ENCODE measurements at places on chromosomes 2 and 18.

DNA sequence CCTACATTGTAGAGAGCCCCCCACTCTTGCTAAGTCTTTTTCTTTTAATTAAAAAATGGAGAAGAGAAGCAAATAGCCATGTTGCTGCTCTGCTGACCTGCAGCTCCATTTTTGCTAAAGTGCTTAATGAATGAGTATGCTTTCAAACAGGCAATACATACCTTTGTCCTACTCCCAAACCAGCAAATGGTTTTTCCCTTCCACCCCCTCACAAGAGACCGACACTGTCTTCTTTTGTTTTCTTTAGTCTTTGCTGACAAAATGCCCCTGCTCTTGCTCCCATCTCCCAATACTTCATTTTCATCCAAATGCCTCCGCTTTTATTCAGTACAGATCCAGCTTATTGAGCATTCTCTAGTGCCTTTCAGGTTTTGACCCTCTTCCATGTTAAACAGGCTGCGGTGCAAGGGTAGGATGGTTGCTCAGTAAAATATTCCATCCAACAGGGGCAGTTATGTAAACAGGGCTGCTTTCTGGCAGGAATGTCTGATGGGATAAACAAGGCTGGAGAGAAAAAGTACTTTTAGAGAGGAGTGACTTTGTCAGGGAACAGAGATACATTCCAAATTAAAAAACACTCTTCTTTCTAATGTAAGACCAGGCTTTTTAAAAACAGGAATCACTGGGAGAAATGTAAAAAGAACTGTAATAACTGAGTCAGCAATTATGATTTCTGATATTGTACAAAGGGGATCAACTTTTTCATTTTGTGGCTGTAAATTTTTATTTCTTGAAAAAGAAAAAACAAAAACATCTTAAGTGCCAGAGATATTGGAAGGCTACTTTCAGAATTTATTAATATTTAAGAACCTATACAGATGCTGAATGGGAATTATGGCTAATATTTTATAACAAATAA lies 136.8 kb downstream of the MEP1B start:
- no peak for DNase-seq

DNA sequence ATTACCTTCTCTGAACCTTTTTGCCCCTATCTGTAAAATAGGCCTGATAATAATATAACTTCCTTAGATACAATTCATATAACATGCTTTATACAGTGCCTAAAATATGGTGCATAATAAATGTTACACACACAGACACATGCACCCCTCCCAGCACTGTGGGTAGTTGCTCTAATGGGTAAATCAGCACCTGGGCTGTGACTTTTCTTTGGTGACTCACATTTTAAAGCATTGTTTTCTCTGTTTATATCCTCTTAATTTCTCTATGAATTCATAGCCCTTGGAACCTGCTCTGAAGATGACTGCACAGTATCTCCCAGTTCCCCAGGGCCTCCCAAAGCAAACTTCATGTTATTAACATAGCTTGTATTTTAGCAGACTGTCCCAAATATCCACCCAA lies 248.2 kb upstream of the TNP1 start:
- DNase-seq: no peak

DNA sequence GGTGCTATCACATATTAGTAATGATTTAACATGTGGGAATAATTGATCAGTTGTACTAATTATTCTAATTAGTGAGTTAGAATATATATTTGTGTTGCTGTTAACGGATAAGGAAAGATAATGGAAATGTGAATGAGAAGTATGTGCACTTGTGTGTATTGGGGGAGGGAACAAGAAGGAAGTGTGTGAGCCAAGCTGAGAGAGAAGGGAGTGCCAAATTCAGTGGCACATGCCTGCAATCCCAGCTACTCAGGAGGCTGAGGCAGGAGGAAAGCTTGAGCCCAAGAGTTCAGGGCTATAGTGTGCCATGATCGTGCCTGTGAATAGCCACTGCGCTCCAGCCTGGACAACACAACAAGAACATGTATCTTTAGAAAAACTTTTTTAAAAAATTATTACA lies 9.3 kb downstream of the BARD1 start:
- DNase-seq: no peak

DNA sequence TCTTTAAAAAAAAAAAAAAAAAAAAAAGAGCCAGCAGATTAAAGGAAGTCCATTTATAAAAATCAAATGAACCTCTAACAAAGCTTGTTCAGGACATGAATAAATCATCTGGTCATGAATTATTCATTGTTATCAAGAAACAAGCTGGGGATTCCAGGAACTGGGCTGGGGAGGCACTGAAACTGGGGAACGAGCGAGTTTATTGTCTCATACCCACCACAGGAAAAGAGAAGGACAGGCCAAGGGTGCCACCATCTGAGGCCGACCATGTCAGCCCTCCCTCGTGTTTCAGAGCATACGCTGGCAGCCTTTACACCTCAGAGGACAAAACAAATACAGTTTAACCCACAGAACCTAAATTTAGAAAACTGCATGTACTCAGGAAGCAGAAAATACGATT lies 164.2 kb downstream of the VWC2L start:
- DNase-seq: no peak

GRCh38 chr2:204931562-204931961 lies 386.3 kb downstream of the PARD3B start:
- DNase-seq: no peak

DNA sequence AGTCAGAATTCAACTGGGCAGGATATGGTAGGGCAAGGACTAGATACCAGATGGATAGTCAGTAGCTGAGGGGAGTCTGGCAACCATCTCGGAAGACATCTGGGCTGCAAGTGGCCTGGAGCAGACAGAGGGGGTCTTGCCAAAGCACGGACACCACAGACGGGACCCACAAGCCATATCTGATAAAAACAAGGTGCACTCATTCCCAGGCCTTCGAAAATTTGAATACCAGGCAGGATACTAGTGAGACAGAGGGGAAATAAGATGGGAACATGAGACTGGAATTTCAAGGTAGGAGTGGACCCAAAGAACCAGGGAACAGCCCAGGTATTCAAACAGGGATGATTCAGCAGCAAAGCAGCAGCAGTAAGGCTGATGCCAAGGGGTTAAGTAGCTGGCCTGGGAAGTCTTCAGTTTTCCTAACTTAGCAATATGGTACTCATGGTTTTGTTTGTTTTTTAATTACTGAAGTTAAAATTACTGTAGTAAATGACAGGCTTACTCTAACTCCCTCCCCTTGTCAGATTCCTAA lies 144.9 kb upstream of the NCKAP5 start:
- DNase-seq: no peak

GRCh38 chr2:9474361-9475057 lies at the start of gene IAH1:
Gene IAH1, plus strand, starts transcription at chr2:9474551. Its CDS starts 16 bp downstream, at chr2:9474567.
- DNase-seq: peak; percentile 83

- no peak for DNase-seq
Measured at GRCh38 chr2:134873152-134873551, 34.7 kb downstream of the ACMSD start.

GRCh38 chr2:124343827-124344498 lies 318.9 kb downstream of the CNTNAP5 start:
- DNase-seq: no peak

- DNase-seq: no peak
Measured at GRCh38 chr2:147236601-147237000, 608.2 kb upstream of the ACVR2A start.

- DNase-seq: no peak
Measured at GRCh38 chr2:121450301-121450700, 80.4 kb upstream of the RNU4ATAC start.

GRCh38 chr2:75431276-75431675 lies 129.5 kb downstream of the EVA1A start:
- DNase-seq: no peak

DNA sequence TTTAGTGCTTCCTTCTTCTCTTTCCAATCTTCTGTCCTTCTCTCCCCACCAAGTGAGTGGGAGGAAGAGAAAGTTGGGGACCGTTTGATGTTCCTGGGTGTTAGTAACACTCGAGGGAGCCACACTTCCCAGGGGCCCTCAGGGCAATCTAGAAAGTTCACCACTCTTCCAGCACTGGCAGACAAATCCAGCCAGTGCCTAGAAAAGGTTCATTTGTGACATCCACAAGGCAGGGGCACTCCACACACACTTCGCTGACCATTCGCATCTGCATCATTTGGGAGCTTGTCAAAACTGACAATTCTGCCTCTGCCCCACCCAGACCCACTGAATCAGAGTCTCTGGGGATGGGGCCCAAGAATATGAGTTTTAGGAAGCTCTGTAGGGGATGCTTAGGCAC lies 86.8 kb upstream of the ST3GAL5 start:
- no peak for DNase-seq

- no peak for DNase-seq
Measured at GRCh38 chr2:172931256-172931894, 144.3 kb upstream of the MAP3K20 start.

DNA sequence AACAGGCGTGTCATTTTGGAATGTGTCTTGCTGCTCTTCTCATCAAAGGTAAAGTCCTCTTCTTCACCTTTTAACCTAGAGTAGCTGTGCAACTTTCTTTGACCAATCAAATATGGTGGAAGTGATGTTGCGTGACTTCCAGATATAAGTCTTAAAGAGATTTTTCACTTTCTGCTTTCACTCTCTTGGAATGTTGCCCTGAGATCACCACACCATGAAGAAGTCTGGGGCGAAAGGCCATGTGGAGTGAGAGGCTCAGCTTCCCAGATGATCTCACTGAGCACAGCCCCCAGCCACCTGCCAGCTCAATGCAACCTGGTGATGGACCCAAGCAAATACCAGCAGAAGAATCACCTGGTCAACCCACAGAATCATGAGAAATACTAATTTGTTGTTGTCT lies 7.1 kb upstream of the GALNT3 start:
- no peak for DNase-seq

- no peak for DNase-seq
Measured at GRCh38 chr18:43108882-43109281, 6.6 kb downstream of the RIT2 start.

DNA sequence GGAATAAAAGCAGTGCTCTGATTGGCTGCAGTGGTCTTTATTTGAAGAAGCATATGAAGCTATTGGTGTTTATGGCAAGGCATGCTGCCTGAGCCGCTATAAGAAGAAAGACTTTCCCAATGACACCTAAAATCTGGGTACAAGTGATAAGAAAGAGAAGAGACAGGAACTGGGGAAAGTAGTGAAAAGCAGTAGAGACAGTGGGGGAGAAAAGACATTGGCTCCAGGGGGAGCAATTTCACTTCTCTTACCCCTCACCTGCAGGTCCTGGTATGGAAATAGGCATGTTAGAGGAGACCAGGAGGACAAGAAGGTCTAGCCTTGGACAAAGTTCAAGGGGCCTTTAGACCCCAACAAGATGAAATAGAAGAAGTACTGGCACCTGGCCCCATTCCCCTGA lies 47.1 kb downstream of the PLCL1 start:
- no peak for DNase-seq

DNA sequence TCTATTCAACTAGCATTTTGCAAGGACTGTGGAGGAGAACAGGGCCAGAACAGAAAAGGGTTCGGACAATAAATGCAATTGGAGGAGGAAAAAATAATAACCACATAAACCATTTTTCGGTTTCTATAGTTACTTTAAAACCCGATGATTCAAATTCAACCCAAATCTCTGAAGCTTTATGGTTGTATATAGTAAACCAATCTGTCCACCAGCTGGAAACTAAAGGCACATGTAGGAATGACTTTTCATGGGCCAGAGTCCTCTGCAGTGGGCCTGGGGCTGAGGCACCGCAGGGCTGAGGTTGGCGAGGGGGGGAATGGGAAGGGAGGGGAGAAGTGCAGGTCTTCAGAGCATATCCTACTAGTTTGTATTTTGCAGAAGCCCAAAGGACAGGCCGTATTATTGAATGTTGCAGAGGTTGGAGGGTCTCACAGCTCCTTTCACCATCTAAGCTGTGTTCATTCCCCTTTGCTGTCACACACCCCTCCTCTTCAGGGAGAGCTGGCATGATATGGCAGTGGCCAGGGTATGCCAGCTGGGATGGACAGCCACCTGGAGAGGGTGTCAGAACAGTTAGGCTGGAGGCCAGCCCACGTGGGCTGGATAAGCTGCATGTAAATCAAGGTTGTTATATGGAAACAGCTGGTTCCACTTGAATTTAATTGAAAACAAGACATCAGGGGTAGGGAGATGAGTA lies 267.1 kb downstream of the PRKCE start:
- no peak for DNase-seq

DNA sequence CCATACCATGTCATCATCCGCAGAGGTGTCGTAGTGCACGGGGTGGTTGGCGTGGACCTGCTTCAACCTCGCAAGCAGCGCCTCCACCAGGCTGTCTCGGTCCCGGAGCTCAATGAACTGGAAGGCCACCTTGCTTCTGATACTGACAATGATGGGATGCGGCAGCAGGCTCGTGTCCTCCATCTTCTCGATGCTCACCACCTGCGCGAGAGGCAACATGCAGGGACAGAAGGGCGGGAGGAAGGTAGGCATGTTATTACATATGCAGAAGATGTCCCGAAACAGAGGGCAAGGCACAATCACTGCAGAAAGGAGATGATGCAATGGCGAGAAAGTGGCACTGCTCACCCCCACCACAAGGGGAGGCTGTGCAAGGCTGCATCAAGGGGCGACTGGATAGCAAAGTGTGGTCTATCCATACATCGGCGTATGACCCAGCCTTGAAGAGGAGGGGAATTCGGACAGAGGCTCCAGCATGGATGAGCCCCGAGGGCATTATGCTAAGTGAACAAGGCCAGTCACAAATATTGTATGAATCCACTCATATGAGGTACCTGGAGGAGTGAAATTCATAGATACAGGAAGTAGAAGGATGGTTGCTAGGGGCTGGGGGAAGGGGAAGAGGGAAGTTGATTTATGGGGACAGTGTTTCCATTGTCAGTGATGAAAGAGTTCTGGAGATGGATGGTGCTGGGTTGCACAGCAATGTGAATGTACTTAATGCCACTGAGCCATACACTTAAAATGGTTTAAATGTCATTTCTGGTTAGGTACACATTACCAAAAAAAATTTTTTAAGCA lies 36.6 kb downstream of the RPL31 start:
- DNase-seq: no peak

- DNase-seq: no peak
Measured at GRCh38 chr2:45637440-45637839, 14.0 kb upstream of the PRKCE start.

GRCh38 chr2:137321566-137321965 lies 556.2 kb downstream of the THSD7B start:
- DNase-seq: no peak

DNA sequence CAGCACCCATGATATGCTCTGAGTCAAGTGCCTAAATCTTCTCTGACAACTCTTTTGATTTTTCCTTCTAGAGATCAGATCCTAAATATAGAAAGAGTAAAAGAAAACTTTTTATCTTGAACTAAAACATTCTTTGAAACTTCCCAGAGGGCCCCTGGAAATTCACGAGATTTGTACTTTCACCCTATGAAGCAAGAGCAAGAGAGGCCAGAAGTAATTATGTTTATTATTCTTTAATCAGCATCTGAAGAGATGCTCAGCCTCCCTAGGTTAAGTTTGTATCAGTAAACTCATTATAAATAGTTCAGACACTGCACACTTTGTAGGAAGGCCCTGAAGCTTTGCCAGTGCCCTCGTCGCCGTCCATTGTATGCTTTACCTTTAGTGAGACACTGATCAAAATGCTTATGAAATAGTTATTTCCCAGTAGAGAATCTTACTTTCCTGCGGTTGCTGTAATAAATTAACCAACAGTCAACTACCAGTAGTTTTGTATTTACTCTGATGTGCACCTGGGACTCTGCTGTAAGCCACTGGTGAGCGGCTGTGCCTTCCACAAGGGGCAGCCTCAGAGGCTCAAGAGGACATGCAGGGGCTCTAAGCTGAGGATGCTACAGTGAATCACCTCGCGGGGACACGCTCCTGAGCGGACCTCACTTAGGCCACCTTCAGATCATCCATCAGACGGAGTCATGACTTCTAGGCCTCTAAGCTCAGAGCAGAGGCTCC lies 71.9 kb downstream of the BIN1 start:
- DNase-seq: no peak

GRCh38 chr2:96877042-96877451 lies 7.2 kb upstream of the SEMA4C start:
- DNase-seq: no peak

GRCh38 chr2:149562324-149562723 lies 25.3 kb downstream of the MMADHC start:
- DNase-seq: no peak
